Amniotic stem cell (primary cell): ENCODE measurements at places on chromosomes 6 and 20.
A peak's percentile ranks its signal among the peaks of the same experiment; 100 is the strongest.

GRCh38 chr6:105449756-105450390 lies 47.0 kb upstream of the PREP start:
- no peak for DNase-seq

DNA sequence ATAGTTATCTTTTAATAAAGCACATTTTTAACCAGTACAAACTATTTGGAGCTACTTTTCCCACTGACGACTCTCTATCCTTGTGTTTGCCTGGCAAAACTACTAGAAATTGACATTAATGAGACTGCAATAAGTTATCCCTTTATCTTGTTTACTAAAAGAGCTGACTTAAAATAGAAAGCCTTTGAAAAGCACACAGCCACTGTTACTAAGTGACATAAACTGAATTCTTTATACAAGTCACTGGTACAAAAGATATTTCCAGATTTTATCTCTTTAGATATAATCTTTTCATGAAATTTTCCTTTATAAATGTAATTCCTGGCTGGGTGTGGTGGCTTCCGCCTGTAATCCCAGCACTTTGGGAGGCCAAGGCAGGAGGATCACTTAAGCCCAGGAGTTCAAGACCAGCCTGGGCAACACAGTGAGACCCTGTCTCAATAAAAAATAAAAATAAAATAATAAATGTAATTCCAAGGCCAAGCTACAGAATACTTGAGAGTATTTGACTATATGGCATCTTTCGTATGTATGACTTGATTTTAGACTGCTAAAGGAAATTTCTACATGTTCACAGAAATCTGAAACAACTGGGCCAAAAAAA lies 9.5 kb downstream of the MBOAT1 start:
- no peak for DNase-seq

- no peak for DNase-seq
Measured at GRCh38 chr6:149419696-149420404, 19.8 kb downstream of the SUMO4 start.

DNA sequence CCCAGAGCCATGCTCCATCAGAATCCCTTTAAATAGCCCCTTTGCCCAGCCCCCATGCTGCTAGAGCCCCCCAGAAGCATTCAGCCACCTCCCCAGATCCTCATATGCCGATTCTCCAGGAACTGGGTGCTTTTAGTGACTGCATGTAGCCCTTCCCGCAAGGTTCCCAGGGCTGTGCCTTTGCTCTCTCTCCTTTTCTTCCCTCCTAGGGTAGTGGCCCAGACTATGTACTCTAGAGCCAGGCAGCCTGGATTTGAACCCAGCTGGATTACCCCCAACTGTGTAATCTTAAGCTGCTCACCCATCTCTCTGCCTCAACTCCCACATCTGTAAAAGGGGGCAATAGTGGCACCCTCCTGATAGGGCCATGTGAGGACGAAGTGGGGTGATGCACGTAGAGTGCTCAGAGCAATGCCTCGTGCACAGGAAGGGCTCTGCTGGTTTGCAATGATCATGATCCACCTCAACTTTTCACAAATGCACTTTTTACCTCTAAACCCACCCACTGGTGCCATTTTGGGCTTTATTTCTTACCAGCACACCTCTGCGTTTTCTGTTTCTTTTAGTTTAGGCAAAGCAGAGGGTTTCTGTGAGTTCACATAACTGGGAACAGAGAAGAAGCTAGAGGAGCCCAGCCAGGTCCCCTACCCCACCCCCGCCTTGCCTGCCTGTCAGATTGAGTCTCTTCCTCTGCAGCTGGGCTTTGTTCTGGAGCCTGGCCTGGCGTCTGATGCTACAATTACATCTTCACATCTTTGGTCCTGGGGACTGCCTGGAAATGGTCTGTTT lies 396.5 kb downstream of the RNGTT start:
- DNase-seq = no peak

DNA sequence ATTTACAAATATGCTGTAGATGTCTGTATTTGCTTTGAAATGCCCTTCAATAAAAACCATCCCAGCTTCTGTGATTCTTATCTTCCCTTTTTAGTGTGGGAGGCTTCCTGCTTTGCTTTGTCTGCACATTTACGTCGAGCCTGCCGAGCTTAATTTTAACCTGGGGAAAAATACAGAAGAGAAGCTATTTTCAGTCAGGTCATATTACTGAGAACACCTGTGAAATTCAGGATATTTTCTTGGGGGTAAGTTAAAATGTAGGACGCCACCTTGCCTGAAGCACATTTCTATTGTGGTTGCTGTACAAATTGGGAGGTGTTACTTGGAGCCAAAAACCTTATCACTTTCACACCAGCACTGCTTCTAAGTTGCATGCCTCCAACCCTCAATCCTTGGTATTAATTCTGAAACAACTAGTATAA lies 43.6 kb upstream of the FUCA2 start:
- no peak for DNase-seq

- no peak for DNase-seq
Measured at GRCh38 chr6:168826726-168827585, 386.0 kb downstream of the SMOC2 start.

GRCh38 chr6:70303034-70303525 lies at the start of gene COL9A1:
TSS of gene COL9A1 (minus strand) at chr6:70303084. CDS start at chr6:70302924, 160 bp downstream.
- DNase-seq = no peak

- no peak for DNase-seq
Measured at GRCh38 chr6:170371080-170371479, 64.5 kb downstream of the FAM120B start.

GRCh38 chr6:12289365-12289919 lies 719 bp upstream of the EDN1 start:
- peak; percentile 57 for DNase-seq

GRCh38 chr6:141110481-141110880 lies 1022.2 kb upstream of the GJE1 start:
- no peak for DNase-seq

- no peak for DNase-seq
Measured at GRCh38 chr6:69116658-69117057, 481.6 kb downstream of the ADGRB3 start.

DNA sequence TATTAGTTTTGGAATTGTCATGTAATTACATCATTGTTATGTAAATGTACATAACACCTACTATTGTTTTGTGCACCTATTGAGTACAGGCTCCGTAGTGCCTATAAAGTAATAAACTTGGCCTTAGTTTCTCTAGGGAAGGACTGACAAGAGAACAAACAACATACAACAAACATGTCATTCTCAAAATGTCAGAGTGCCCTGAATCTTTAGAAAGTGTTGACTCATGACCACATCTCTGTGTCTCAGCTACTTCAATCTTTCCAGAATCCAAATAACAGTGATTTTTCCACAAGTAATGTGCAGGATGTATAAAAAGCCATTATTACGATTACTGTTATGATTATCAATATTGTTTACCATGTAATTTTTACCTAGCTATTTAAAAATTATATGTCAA lies 17.2 kb downstream of the LAMP5 start:
- no peak for DNase-seq

- DNase-seq = peak; percentile 90
Measured at GRCh38 chr6:80004173-80005072, at the start of gene TTK. TSS of gene TTK (plus strand) at chr6:80004649. CDS start at chr6:80005844, 1,195 bp downstream.

- DNase-seq = peak; percentile 75
Measured at GRCh38 chr6:45714741-45715507, 300.7 kb downstream of the CLIC5 start.

DNA sequence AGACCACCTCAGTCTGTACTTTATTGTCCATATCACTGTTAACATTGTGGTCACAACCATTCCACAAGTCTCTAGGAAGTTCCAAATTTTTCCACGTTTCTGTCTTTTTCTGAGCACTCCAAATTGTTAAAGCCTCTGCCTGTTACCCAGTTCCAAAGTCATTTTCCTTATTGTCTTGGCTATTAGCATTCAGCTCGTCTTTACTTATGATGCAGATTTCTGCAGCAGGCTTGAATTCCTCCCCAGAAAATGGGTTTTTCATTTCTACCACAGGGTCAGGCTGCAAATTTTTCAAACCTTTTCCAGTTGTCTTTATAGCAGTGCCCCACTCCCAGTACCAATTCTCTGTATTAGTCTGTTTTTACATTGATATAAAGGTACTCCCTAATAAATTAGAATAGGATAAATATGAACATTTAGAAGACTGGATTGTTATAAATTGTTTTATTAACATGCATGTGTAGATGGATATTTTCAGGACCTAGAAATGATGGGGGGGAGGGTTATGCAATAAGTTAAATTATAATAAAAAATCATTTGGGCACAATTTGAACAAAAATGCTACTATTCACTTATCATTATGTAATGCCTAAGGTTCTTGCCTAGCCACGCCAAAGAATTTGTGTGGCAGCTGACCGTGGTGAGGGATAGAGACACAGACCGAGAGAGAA lies 595.3 kb upstream of the ADGRB3 start:
- no peak for DNase-seq

- no peak for DNase-seq
Measured at GRCh38 chr20:50293284-50294139, 102.9 kb downstream of the CEBPB start.

GRCh38 chr6:157537556-157537955 lies 156.6 kb downstream of the ZDHHC14 start:
- no peak for DNase-seq

DNA sequence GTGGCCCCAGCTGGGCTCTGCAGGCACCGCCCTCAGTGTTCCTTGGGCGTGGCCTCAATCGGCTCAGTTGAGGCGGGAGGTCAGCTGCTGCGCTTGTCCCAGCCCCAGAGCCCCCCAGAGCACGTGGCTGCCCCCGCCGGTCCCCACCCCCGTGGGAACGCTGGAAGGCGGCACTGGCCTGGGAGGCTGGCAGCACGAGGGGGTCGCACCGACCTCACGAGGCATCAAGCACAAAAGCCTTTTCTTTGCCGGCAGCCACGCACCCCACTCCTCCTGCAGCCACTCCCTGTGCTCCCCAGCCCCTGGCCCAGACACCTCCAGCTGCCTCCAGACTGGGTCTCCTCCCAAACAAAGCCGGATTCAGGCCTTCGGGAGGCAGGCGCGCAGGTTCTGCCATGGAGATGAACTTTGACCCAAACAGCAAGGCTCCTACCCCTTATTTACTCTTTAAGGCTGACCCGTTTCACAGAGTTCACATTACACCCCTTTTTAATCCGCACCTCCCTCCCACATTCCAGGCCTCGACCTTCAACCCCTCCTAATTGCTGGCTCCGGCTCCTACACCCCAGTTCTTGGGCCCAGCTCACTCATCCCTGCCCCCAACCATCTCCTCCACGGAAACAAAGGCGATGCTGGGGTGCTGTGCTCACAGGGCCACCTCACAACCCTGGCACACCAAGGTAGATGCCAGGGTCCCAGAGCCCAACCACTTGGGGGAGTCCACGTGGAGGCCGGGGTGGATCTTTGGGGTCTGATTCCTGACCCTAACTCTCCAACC lies 111.7 kb downstream of the NOL4L start:
- no peak for DNase-seq

DNA sequence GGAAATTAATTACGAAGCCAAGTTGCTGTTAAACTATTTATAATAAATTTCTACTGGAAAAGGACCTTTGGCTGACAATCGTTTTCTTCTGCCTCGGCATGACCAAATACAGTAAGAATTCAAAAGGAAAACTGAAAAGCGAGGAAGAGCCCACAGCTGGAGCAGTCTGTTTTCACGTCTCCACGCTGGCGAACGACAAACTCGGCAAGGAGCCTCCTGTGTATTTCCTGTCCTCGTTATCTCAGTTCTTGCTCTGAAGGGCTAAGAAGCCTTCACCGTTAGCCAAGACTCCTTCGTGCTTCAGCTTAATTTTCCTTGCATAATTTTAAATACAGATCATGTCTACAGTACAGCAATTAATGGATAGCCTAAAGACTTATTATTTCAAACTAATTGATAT lies 214.3 kb upstream of the PLCB4 start:
- no peak for DNase-seq

DNA sequence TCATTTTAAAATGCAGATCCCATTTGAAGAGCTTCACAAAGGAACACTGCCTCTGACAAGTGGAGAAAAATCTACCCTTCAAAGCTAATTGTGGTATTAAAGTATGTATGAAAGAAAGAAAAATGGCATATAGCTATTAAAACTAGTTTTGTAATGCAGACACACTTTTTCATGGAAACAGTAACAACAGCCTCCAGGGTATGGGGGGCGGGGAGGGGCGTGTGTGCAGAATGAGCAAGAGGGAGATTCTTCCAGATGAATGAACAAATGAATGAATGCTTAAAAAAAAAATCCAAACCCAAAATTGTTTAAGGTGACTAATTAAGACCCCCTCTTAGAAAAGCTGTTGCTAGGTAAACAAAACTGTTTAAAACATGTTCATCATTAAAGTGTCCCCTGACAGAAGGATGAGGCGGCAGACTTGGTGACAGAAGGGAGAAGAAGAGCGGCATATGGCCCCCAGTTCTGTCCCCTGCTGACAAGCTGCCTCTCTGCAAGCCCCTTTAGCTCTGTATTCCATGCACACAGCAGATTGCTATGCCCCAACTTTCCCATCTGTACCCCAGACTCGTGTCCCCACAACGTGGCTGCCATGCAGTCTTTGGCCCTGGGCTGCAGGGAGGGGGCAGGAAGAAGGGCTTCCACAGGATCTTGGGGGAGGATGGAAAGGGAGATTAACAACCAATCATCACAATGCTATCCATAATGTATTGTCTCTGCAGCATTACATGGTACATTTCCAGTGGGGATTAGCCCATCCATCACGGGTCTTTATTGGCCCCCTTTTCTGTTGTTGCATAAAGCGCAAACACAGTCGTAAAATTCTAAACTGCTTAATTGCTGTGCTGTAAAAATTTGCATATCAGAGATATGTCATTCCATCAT lies 108.4 kb upstream of the OLIG3 start:
- DNase-seq = no peak

DNA sequence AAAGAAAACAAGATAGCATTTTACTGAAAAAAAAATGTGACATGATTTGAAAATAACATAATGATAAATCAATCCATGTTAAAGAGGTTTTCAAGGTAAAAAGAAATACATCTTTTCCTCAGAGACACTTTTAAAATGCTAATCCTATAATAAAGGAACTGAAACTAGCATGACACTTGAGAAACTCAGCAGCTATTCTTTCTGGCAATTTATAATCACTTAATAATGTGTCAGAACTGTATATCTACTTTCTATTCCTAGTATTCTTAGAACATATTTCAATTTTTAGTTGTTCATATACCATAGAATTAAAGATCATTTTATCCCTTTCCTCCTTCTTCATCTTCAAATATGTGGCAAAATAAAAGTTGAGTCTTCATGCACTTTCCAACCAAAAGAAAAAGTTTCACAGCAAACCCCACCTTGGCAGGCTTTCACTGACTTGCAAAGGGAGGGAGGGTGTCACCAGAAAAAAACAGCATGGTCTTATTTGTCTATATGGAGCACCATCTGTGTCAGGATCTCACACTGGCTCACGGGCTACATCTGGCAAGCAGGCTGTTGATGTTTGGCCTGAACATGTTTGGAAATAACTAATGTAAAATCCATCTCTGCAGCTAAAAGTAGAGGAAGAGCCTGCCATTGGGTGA lies 48.5 kb downstream of the FHL5 start:
- no peak for DNase-seq

DNA sequence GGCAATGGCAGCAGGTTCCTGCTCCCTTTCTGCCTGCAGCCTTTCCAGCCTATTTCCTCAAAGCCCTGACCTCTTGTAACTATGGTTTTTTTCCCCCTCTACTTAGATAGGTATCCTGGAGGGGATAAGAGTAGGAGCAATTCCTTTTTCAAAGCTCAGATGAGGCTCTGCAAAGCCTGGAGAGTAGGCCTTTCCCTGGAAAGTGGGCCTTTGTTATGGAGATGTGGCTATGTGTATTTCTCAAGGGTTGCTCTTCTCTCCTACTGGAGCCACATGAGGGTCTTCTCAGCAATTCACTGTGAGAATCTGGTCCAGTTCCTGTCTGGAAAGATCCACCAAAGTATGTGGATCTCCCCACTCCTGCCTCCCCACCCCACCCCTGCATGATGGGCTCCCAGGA lies 96.0 kb downstream of the DTD1 start:
- DNase-seq = no peak

GRCh38 chr6:23176883-23177282 lies 607.5 kb downstream of the HDGFL1 start:
- DNase-seq = no peak

- DNase-seq = no peak
Measured at GRCh38 chr6:124819346-124819745, 142.9 kb upstream of the RNF217 start.
